Cardiac atrium fibroblast (primary cell): ENCODE measurements at places on chromosomes 7 and 10. TPM values are rescaled to one million over a fixed set of nuclear protein-coding genes. Genes with fewer than 3 reads are reported as not detected.

SLC13A1 gene
- not detected in 2 replicates for total RNA-seq

GRB10 gene
- 39.5 and 41.0 TPM in 2 replicates for total RNA-seq

MYOZ1 gene
- not detected in 2 replicates for total RNA-seq

ZNF736 gene
- total RNA-seq, result 1.3 and 4.2 TPM in 2 replicates

GOLGA7B gene
- total RNA-seq, result not detected in 2 replicates

H2AZ2 gene
- total RNA-seq, result 83.8 and 139 TPM in 2 replicates

FAM170B gene
- not detected in 2 replicates for total RNA-seq

GIMAP5 gene
- 1.3 TPM in 1 of 2 replicates, not detected in the other for total RNA-seq

NT5C3A gene
- 10.1 and 13.6 TPM in 2 replicates for total RNA-seq

SEMA3E gene
- not detected in 2 replicates for total RNA-seq

FBXW4 gene
- total RNA-seq, result 14.8 and 15.7 TPM in 2 replicates

CCL24 gene
- total RNA-seq, result not detected in 2 replicates

PLA2G12B gene
- not detected in 2 replicates for total RNA-seq

ZNF479 gene
- total RNA-seq, result not detected in 2 replicates

MLXIPL gene
- total RNA-seq, result 1.5 TPM in 1 of 2 replicates, not detected in the other

MEST gene
- total RNA-seq, result 289 and 504 TPM in 2 replicates
